ENCODE measurements at places on chromosomes 6 and 20. TPM values are rescaled to one million over a fixed set of nuclear protein-coding genes. Genes with fewer than 3 reads are reported as not detected.

DNA sequence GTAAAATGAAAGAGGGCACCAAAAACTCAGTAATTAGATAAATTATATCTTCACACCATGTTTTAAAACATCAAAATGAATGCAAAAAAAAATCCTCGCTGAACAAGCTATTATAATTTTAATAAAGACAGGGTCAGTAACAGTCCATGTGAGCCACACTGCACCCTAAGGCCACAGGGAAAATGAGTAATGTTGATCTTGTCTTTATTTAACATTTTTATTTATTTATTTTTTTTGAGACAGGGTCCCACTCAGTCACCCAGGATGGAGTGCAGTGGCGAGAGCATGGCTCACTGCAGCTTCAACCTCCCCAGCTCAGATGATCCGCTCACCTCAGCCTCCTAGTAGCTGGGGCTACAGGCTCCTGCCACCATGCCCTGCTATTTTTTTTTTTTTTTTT is 8.7 kb upstream of the NFATC2 start:
- H3K36me3 ChIP-seq, result no peaks in the 10 kb centered on the region
- H3K27ac ChIP-seq, result no peak overlapping the region
- DNase-seq, result no peak
- no peaks in the 10 kb centered on the region for H3K27me3 ChIP-seq
- no peak overlapping the region for H3K4me3 ChIP-seq

DNA sequence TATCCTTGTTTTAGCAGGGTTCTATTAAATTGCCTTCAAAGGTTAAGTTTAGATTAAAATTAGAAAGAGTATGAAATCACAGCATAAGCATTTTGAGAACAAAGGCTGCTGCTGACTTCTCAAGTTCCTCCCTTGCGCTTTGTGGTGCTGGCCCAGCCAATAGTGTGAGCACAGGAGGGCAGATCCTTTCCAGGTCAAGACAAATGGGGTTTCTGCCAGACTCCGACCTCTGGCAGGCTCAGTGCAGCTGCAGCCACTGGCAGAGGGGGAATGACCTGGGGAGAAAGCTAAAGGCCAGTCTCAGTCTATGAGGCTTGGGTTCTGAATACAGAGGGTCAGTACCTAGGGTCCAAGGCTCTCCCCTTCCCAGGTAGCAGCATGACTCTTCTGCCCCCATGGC is 27.0 kb downstream of the CLIC5 start:
- no peaks in the 10 kb centered on the region for H3K36me3 ChIP-seq
- H3K27ac ChIP-seq, result no peak overlapping the region
- no peaks in the 10 kb centered on the region for H3K4me1 ChIP-seq
- H3K27me3 ChIP-seq, result no peaks in the 10 kb centered on the region

- H3K4me3 ChIP-seq, result no peak overlapping the region
- no peaks in the 10 kb centered on the region for H3K36me3 ChIP-seq
- no peaks in the 10 kb centered on the region for H3K4me1 ChIP-seq
- no peak for DNase-seq
- no peak overlapping the region for H3K27ac ChIP-seq
Observed at GRCh38 chr6:96907498-96907897, 9.8 kb upstream of the NDUFAF4 start.

GRCh38 chr6:120352491-120352890 is 981.8 kb downstream of the TBC1D32 start:
- peaks cover 2% of the 10 kb centered on the region for H3K4me1 ChIP-seq
- peaks cover 6% of the 10 kb centered on the region for H3K36me3 ChIP-seq
- no peak for DNase-seq
- H3K4me3 ChIP-seq, result no peak overlapping the region

Gene RFX6
- not detected for total RNA-seq

GRCh38 chr6:51654647-51655046 is 432.8 kb downstream of the PKHD1 start:
- no peaks in the 10 kb centered on the region for H3K36me3 ChIP-seq
- no peaks in the 10 kb centered on the region for H3K27me3 ChIP-seq
- H3K27ac ChIP-seq, result no peak overlapping the region
- no peaks in the 10 kb centered on the region for H3K4me1 ChIP-seq

GRCh38 chr20:49612127-49612738 is 44.3 kb upstream of the PTGIS start:
- H3K27me3 ChIP-seq, result peaks cover 8% of the 10 kb centered on the region
- H3K36me3 ChIP-seq, result no peaks in the 10 kb centered on the region
- no peak overlapping the region for H3K27ac ChIP-seq
- H3K4me3 ChIP-seq, result no peak overlapping the region
- DNase-seq, result no peak

DNA sequence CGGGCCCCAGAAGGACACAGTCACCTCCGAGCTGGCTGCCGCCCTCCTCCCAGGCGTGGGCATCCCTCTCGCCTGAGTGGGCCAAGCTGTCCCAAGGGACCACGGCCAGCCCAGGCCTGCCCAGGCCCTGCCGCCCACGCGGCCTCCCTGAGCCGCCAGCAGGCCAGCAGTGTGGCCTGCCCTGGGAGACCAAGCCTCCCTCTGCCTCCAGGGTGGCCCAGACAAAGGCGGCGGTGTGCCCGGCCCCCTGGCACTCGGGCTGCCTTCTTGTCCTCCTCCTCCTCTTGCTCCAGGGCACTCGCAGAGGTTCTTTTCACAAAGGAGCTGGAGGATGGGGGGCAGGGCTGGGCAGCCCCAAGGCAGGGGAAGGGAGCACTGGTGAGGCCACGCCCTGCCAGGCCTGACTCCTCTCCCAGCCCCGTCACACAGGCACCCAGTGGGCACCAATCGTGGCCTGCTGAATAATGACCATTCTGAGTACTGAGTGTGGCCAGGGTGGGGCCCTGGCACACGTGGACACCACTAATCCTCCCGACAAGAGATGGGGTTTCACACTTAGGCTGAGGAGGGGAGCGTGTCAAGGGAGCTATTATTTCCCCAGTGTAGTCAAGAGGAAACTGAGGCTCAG is 25.3 kb downstream of the NOL4L start:
- no peaks in the 10 kb centered on the region for H3K27me3 ChIP-seq
- peak overlapping the region; percentile 45 for H3K27ac ChIP-seq
- no peak for DNase-seq
- H3K36me3 ChIP-seq, result no peaks in the 10 kb centered on the region
- H3K4me1 ChIP-seq, result peaks cover 54% of the 10 kb centered on the region

Gene HCRTR2
- not detected for total RNA-seq

GRCh38 chr6:1591243-1591642 is 18.5 kb upstream of the FOXC1 start:
- no peak for DNase-seq
- H3K27ac ChIP-seq, result no peak overlapping the region
- H3K36me3 ChIP-seq, result no peaks in the 10 kb centered on the region
- H3K27me3 ChIP-seq, result peaks cover 3% of the 10 kb centered on the region
- peaks cover 9% of the 10 kb centered on the region for H3K4me1 ChIP-seq

GRCh38 chr6:2791450-2791974 is 26.3 kb downstream of the WRNIP1 start:
- H3K27ac ChIP-seq, result peak overlapping the region; percentile 74
- H3K4me1 ChIP-seq, result peaks cover 50% of the 10 kb centered on the region
- no peak for DNase-seq
- peak overlapping the region; percentile 54 for H3K4me3 ChIP-seq
- H3K36me3 ChIP-seq, result peaks cover 10% of the 10 kb centered on the region
- no peaks in the 10 kb centered on the region for H3K27me3 ChIP-seq

Measured in naive thymus-derived CD8-positive, alpha-beta T cell (primary cell).